Large intestine (tissue), 12 donors: ENCODE measurements at places on chromosomes 16 and 17. TPM values are rescaled to one million over a fixed set of nuclear protein-coding genes. Genes with fewer than 3 reads are reported as not detected.

DNA sequence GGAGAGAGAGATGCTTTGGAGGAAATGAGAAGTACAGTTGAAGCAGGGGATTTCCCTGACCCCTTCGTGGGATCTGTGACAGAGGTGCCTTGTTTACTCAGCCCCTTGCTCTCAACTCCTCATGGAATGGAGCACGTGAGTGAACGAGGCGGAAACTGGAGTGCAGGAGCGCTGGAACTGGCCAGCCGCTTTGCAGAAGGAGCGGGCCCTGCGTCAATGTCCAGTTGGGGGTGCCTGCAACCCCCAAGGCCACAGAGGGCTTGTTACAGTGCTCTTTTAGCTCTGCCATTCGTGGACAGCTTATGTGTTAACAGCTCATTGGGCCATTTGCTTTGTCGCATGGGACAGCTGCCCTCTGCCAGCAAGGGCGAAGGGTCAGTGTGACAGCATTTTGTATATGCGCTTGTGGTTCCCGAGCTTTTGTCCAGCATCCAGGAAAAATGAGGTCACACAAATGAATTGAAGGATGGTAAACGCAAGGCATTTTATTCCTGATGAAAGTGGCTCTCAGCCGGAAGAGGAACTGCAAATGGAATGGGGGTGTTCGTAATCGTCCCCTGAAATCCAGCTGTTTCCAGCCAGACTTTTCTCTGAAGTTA is 1395.1 kb downstream of the CDH8 start:
- no peak for DNase-seq

- DNase-seq, result peak; percentile 67
Observed at GRCh38 chr17:44552361-44552760, 4.9 kb upstream of the FZD2 start.

- DNase-seq, result no peak
Observed at GRCh38 chr16:60200161-60200560, 1466.0 kb upstream of the GOT2 start.

DNA sequence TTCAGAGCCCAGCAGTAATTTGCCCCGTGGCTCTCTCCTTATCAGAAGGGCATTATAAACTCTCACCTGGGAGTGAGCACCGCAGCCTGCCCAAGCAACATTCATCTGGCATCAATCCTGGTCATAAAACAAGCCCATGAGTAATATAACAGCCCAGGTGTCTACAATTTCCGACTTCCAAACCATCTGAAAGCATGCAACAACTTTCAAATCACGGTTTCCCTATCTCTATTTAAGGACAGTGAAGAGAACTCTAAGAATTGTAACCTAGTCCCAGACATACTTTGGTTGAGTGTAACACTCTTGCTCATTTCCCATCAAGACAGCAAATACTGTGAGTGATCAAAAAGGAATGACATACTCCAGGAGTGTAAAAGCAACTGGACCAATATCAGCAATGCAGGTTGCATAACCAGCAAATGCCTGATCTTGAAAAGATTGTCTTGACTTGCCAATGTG is 487.4 kb upstream of the SOX9 start:
- peak; percentile 61 for DNase-seq

Gene GAS2L2
- polyA plus RNA-seq, result 0.13 TPM
